ENCODE measurements at places on chromosomes 7 and 10. TPM values are rescaled to one million over a fixed set of nuclear protein-coding genes. Genes with fewer than 3 reads are reported as not detected.

Gene WNT8B
- polyA plus RNA-seq: 0.82 TPM

Gene NDUFB8
- 209 TPM for polyA plus RNA-seq

Gene ANXA8
- not detected for polyA plus RNA-seq

Gene CLDN4
- polyA plus RNA-seq: 83.9 TPM

Gene ABCB1
- polyA plus RNA-seq: 21.9 TPM

Gene NUTM2B
- polyA plus RNA-seq: 1.2 TPM

Gene MKX
- 0.09 TPM for polyA plus RNA-seq

Gene LAMB1
- polyA plus RNA-seq: 744 TPM

Gene OPN1SW
- polyA plus RNA-seq: 1.0 TPM

Gene NOBOX
- not detected for polyA plus RNA-seq

Gene GPR26
- 0.03 TPM for polyA plus RNA-seq

Gene VPS37D
- polyA plus RNA-seq: 9.6 TPM

Gene CWF19L1
- polyA plus RNA-seq: 31.5 TPM

Gene SFTPD
- polyA plus RNA-seq: 0.78 TPM

Gene CPVL
- polyA plus RNA-seq: 56.7 TPM

Gene BEND7
- polyA plus RNA-seq: 39.7 TPM

Gene C7orf33
- polyA plus RNA-seq: not detected
